ENCODE measurements at places on chromosomes 2 and 18.

- peak; percentile 81 for DNase-seq
These were observed 152.9 kb downstream of the TTC32 start for GRCh38 chr2:19748711-19749506.

DNA sequence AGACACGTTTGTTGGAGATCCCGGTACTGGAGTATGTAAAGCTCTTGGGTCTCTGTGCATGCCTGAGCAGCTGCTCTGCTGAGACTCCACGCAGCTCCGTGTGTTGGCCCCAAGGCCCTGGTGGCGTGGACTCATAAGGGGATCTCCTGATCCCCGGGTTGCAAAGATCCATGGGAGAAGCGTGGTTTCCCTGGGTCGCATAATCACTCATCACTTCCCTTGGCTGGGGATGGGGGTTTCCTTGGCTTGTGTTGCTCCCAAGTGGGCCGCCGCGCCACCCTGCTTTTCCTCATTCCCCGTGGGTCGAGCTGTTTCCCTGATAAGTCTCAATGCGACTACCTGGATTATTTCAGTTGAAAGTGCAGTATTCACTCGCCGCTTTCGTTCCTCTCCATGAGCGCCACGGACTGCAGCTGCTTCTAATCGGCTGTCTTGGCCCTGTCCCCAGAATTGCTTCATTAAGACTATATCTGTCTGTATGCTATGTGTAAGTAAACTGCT, 76.0 kb downstream of the EPC2 start:
- DNase-seq, result no peak

- DNase-seq, result no peak
These were observed 348.8 kb upstream of the SETBP1 start for GRCh38 chr18:44331656-44332570.

DNA sequence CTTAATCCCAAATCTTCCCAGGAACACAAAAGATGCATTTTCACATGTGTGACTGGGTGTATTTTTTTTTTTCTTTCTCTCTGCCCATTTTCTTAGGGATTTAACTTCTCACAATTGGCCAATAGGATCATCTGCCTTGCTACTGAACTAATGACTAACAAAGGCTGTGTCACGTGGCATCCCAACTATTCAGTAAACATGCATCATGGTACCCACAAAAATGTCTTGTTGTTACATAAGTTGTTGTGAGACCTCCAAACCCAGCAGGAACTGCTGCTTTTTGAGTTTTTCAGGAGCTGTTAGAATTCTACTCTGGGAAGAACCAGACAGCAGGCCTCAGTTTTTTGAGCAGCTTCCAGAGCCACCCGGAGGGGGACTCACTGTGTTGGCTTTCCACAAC, 31.9 kb downstream of the GAD1 start:
- no peak for DNase-seq

GRCh38 chr2:74714691-74715080, 60.6 kb downstream of the SEMA4F start:
- DNase-seq, result no peak

DNA sequence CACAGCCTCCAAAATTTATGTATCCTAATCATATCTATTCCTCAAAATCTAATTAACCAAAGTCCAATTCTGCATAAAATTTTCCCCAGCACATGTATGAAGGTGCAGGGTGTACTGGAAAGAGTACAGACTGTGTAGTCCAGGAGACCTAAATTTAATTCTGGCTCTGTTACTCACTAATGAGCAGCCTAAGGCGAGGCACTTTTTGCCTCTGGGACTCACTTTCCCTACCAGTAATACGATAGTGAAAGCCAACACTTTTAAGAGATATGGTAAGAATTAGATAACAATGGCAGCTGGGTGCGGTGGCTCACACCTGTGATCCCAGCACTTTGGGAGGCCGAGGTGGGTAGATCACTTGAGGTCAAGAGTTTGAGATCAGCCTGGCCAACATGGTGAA, 177.7 kb downstream of the PIEZO2 start:
- DNase-seq, result no peak

GRCh38 chr2:161030260-161031063, 129.8 kb upstream of the TANK start:
- no peak for DNase-seq

- DNase-seq, result no peak
These were observed 49.5 kb downstream of the KCNE4 start for GRCh38 chr2:223101340-223102039.

DNA sequence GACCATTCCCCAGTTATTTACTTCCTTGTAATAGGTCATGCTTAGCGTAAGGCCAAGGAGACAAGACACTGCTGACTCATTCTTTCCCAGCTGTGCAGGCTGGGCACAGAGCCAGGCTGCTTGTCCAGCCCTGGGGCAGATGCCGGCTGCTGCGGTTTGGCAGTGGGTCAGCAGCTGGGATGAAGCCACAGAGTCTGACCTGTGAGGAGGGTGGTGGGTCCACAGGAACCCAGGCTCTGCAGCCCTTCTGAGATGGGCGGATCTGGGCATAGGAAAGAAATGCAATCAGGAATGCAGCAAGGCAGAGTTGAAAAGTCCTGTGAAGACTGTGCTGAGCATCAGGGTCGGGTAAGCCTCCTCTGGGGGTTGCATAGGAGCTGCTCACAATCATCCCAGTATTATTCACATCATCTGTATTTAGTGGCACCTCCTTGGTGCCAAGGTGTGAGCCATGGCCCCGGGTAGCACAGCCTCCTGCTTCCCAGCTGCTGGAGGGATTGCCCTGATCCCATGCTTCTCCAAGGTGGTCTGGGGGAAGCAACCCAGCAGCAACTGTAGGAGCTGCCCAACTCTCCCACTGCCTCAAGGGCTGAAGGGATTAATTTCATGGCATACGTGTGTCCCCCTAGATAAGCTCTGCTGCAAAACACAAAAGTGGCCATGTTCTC, 139.0 kb downstream of the DDX1 start:
- DNase-seq, result peak; percentile 96

GRCh38 chr18:5294113-5294456, 1.4 kb downstream of the ZBTB14 start:
- DNase-seq, result no peak

DNA sequence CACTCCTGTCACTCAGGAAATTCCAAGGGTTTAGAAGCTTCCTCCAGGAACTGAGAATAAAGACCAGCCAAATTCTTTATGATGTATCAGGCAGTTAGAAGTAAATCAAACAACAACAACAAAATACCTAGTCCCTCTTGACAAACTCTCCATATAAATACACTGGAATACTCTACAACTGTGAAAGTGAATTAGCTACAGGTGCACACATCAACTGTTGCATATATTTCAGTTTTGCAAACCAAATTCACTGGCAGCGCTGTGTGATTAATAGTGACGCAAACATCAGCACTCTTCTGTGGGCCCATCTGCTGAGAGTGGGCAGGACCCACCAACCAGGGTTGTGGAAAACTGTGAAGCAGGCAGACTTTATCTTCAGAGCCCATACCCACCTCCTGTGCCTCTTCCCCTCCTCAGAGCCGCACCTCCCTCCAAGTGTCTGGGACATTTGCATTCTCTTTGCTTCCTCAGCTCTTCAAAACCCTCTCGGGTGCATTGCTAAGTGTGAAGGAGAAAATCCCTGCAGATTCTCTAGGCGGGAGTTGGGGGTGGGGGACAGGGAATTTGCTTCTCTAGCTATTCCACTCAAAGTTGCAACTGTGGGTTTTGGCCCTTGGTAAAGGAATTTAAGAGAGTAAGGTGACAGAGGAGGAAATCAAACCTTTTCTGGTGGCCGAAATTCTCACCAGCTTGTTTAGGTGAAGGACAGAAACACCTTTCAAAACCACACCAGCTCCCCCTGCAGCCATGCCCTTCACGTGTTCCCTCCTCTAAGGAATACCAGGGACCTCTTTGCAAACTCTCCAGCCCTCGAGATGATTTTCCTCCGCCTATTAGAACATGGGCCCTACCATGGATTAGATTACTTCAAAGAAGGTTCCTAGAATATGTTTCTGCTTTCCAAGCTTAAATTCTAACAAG, 119.3 kb downstream of the MRO start:
- peak; percentile 9 for DNase-seq

DNA sequence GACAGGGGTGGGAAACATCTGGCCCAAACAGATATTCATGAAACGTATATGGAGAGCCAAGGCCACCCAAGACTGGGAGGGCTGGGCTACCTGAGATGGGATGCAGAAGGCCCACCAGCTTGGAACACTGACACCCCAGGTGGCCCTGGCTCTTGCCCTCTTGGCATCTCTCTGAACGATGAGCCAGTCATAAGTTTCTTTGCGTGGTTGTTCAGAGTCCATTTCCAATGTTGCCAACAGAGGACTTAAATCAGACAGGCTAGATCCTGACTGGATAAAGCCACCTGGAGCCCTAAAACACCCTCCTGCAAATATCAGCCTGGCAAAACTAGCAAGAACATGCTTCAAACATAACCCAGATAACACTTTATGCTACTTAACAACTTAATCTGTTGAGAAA, 42.6 kb downstream of the LPIN2 start:
- no peak for DNase-seq

- DNase-seq, result no peak
These were observed 83.7 kb upstream of the B3GNT2 start for GRCh38 chr2:62112179-62112578.

DNA sequence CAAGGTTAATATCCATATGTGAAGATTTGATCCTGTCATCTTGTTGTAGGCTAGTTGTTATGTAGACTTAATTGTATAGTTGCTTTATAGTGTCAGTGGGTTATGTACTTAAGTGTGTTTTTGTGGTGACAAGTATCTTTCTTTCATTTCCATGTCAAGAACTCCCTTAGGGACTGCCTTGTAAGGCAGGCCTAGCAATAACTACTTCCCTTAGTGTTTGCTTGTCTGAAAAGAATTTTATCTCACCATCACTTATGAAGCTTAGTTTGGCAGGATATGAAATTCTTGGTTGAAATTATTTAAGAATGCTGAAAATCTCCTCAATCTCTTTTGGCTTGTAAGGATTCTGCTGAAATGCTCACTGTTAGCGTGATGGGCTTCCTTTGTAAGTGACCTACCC, 467.6 kb downstream of the CDH2 start:
- DNase-seq, result no peak

GRCh38 chr2:24542269-24542872, 51.3 kb downstream of the NCOA1 start:
- DNase-seq, result no peak

DNA sequence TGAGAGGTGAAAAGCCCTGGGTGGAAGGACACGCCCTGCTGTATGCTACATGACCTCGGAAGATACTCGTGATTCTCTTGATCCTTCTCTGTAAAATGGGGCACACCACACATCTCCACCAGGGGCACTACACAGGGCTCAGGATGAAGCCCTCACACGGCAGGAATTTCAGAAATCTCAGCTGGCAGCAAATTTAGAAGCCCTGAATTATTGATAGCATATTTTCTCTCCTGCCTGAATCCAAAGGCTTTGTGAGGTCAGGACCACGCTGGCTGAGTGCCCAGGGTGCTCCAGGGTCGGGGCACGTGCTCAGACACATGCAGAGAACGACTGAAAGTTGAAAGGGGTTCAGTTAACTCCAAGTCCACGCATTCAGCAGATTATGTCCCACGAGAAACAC, 42.1 kb upstream of the GALR1 start:
- no peak for DNase-seq

- no peak for DNase-seq
These were observed 21.2 kb upstream of the RPL37A start for GRCh38 chr2:216477283-216478035.

All from mesenteric fat pad (tissue), 1 donor.